Karpas-422 (cell line): ENCODE measurements at places on chromosomes 12 and 14. TPM values are rescaled to one million over a fixed set of nuclear protein-coding genes. Genes with fewer than 3 reads are reported as not detected.

- DNase-seq, result no peak
Observed at GRCh38 chr14:106665814-106666213, 1139.4 kb downstream of the TMEM121 start.

- no peak for DNase-seq
Observed at GRCh38 chr14:64763085-64763782, 59.0 kb downstream of the PLEKHG3 start.

DNA sequence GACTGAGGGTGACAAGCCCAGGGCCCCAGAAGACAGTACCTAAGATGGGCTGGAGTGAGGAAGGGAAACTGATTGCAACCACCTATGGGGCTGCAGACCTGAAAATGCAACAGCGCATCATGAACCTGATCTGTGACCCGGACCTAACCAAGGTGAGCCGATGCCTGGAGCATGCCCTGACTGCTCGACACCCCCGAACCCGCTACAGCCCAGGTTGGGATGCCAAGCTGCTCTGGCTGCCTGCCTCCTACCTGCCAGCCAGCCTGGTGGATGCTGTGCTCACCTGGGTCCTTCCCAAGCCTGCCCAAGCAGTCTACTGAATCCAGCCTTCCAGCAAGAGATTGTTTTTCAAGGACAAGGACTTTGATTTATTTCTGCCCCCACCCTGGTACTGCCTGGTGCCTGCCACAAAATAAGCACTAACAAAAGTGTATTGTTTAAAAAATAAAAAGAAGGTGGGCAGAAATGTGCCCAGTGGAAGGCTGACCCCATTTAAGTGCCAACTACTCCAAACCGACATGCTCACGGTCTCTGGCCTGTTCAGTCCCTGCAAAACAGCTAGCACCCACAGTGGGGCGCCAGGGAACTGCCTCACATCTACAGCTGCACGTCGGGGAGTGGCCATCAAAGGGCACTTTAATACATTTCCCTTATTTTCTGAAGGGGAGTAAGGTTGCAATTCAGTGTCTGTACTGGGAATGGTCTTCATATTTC is 4.2 kb downstream of the RDH5 start:
- DNase-seq, result peak; percentile 91

- no peak for DNase-seq
Observed at GRCh38 chr14:98731701-98732100, 540.3 kb downstream of the BCL11B start.

GRCh38 chr12:65609359-65609771 is 214.9 kb upstream of the HMGA2 start:
- no peak for DNase-seq

DNA sequence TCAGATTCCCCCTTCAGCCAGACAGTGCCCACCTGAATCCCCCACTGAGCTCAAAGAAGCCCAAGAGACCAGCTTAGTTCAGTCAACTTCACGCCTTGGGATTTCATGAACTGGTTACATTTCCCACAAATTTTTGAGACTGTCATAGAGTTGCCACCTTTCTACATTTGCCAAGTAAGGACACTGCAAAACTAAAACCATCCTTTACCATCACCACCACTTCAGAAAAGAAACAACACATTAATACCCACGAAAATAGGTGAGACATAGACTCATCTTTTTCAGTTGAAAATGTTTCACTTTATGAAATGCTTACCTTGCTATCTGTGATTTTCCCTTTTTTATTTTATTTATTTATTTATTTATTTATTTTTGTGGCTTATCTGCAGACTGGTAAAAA is 16.1 kb downstream of the CMKLR1 start:
- no peak for DNase-seq

GRCh38 chr14:50059763-50060616 is 56.4 kb downstream of the VCPKMT start:
- no peak for DNase-seq

DNA sequence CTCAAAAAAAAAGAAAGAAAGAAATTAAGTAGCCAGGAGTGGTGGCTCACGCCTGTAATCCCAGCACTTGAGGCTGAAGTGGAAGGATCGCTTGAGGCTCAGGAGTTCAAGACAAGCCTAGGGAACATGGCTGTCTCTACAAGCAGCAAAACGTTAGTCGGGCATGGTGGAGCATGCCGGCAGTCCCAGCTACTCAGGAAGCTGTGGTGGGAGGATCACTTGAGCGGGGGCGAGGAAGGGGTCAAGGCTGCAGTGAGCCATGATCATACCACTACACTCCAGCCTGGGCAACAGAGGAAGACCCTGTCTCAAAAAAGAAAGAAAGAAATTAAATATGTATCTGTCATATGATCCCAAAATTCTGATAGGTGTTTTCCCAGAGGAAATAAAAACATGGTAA is 5.3 kb downstream of the RAD52 start:
- DNase-seq, result no peak

The PLBD1 gene
- not detected in 2 replicates for total RNA-seq
